ENCODE measurements at places on chromosomes 11 and 22.

- no peak for DNase-seq
Observed at GRCh38 chr11:99535406-99535805, 514.7 kb downstream of the CNTN5 start.

DNA sequence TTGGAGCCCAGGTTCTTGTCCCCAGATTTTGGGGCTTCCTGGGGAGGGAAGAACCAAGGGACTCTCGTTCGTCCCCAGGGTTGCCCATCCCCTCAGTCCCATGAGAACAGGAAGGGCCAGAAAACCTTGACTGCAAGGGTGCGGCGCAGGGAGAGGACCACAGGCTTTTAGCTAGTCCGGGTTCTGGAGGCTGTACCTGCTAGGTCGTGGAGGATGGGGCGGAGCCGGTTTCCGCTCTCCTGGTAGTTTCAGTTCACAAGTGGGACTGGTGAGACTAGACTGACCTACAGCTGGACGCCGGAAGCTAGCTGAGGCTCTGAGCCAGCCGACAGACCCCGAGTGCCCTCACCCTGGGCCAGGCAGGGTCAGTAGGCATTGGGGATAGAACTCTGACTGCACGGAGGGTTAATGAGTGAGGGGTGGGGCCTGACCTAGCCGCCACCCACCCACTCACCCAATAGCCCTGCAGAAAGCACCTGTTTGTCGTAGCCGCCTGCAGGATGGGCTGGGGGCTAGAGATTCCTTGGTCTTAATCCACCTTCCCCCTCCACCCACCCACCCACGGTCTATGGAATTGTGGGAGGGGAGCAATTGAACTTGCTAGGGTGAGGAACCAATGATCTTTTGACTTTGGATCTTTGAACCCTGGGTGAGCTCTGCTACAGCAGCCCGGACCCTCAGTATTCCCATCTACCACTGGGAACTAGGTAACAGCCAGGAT lies 1.5 kb downstream of the MAFF start:
- no peak for DNase-seq

GRCh38 chr11:17753641-17754040 lies 19.1 kb downstream of the KCNC1 start:
- no peak for DNase-seq

DNA sequence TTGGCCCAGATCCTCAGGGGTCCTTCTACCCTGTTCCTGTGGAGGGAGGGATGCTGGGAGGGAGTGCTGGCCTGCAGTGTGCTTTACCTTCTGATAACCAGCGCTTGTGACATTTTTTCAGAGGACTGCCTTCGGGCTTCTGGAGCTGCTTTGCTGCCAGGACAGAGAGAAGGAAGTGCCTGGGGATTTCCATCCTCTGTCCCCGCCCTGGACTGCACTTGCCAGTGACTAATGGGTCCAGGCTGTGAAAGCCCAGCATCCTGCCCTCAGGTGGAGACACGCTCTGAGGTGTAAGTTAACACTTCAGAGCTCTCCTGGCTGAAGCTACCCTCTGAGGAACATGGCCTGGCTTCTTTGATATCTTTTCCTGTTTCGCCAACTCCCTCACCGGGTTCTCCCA lies 158.7 kb upstream of the SYT13 start:
- DNase-seq: no peak

- DNase-seq: peak; percentile 71
Observed at GRCh38 chr11:47177229-47177845, 658 bp upstream of the ARFGAP2 start.

GRCh38 chr11:119320240-119320775 lies 3.4 kb upstream of the MCAM start:
- DNase-seq: no peak

DNA sequence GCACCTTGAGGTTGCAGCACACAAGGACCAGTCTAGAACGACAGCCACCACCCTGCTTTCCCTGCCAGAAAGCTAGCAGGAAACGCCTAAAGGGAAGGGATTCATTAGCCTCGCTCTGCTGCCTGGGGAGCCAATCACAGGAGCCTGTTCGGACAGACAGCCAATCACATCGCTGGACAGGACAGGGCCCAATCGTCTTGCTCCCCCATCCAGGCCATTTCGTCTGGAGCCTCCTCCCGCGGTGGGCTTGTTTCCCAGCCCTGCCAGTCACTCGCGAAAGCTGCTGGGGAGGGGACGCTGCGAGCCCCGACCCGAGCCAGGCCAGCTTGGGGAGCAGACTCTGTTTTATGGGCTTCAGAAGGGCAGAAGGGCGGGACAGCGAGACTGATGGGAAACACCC lies 79.8 kb upstream of the NCAM1 start:
- no peak for DNase-seq

DNA sequence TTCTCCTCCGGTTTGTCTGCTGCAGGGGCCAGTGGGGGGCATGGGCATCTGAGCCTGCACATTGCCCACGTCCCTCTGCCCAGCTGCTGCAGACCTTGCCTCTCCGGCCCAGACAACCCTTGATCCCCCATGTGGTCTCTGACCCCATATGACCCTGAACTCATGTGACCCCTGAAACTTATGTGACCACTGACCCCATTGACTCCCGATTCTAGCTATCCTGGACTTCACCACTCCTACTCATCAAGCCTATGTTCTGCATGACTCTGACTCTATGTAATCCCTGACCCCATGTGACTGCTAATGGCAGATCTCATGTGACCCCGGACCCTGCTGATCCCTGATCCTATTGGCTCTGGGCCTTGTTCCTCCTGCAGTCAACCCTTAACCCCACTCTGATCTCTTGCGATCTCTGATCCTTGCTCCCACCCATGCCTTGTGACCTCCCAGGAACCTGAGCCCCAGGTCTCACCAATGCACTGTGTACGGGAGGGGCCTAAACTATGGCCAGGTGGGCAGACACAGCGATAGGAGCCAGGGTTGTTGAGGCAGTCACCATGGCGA lies 5.7 kb downstream of the LTBP3 start:
- no peak for DNase-seq

DNA sequence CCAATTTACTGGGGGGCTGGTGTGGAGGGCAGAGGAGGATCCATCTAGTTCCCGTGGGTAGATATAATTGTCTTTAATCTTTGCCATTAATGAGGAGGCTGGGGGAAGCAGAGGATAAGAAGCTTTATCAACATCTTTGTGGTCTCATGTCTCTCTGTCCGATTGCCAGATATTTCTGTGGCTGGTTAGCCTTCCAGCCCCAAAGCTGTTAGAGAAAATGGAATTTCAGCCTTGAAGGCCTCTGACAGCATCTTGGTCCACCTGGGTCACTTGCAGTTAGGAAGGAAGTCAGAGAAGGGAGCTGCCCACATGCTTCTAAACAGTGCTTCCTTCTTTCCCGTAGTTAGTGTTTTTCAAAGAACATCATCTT lies 56.9 kb downstream of the ABTB2 start:
- DNase-seq: no peak

- DNase-seq: no peak
Observed at GRCh38 chr22:50621356-50621880, 6.5 kb downstream of the ARSA start.

DNA sequence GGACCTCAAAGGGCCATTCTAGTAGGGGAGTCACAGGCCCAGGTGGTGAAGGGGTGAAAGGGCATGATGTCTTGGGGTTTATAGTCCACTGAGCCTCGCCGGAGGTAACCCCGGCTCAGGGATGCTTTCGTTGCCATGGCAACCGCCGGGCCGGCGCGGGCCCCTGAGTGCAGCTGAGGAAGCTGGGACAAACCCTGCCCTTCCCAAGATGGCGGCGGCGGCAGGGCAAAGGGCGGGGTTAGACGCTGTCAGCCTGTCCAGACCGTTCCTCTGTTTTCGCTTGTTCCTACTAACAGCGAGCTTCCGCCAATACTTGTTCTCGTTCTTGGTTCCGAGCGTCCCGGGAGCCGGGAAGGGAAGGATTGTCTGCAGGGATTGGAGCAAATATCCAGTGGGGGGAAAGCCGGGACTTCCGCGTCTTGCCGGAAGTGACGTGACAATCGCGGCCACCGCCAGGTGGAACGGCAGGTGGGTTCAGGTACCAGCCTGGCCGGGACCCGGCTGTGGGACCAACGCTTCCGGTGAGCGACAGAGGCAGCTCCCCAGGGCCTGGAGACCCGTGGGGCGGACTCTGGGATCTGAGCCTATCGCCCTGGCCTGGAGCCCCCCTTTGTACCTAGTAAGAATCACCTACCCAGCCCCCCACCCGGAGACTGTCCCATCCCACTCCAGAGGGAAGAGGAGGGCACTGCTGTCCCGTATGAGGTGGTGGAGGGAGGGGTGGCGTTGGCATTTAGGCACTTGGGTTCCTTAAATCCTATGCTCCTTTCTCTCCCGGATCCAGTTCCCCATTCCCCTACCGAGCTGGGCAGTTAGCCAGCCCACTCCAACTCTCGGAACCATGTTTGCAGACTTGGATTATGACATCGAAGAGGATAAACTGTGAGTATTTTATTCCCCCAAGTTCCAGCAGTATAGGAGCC lies at the start of gene PICK1:
TSS of gene PICK1 (plus strand) at position 436 of the 923 bp plus-strand sequence. CDS start at position 842, 406 bp downstream.
- DNase-seq: peak; percentile 84

GRCh38 chr11:57303990-57304579 lies 20.7 kb downstream of the TNKS1BP1 start:
- DNase-seq: no peak

- no peak for DNase-seq
Observed at GRCh38 chr11:61795459-61795858, 2.7 kb downstream of the FEN1 start.

DNA sequence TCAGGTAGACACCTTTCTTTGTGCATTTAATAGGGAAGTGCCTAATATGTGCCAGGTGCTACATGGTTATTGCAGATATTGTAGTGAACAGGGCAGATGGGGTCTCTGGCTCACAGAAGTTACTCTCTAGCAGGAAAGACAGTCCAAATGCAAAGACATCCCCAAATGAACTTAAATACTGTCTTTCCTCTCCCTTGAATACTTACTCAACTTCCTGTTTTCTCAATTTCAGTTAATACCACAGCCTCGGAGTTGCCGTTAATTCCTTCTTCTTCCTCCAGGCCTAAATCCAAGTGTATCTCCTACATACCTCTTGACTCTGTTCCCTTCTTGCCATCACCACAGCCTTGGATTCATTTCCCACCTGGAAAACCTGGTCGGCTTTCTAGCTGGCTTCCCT lies 134.3 kb upstream of the SESN3 start:
- no peak for DNase-seq

- DNase-seq: no peak
Observed at GRCh38 chr11:125335106-125335505, 161.0 kb downstream of the FEZ1 start.

GRCh38 chr11:65847746-65848145 lies 10.2 kb downstream of the CFL1 start:
- DNase-seq: no peak

GRCh38 chr11:60528934-60529333 lies 13.7 kb downstream of the MS4A13 start:
- DNase-seq: no peak

DNA sequence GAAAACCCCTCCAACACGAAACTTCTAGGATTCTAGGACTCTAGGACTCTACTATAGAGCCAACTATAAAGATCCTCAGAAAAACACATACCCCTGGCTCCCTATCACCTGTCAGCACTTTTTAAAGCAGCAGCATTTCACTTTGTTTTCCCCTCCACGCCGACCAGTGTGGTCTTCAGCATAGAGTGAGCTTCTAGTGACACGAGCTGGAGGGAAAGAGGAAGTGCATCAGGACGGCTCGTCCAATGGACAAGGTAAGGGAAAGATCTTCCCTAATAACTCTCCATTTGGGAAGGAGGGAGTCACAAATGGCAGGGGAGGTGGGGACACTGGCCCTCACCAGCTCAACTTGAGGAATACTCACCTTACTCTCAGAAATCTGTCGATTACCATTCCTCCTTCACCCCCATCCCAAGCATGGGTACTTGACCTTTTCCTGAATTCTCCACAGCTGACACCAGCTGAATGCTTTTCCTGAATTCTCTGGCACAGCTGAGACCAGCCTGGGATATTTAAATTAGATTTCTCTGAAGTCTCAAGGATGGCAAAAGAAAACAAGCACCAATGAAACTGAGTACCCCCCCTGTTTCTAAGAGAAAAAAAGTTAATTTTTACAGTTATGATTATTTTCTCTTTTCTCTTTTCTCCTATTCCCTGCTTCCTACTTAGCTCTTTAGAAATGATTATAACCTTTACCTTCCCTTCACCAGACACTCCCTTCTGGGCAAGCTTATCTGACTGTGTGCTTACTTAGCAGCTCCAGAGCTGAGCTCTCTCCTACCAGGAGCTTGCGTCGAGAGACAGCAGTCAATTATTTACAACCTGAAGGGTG lies 33.3 kb upstream of the NNMT start:
- no peak for DNase-seq

DNA sequence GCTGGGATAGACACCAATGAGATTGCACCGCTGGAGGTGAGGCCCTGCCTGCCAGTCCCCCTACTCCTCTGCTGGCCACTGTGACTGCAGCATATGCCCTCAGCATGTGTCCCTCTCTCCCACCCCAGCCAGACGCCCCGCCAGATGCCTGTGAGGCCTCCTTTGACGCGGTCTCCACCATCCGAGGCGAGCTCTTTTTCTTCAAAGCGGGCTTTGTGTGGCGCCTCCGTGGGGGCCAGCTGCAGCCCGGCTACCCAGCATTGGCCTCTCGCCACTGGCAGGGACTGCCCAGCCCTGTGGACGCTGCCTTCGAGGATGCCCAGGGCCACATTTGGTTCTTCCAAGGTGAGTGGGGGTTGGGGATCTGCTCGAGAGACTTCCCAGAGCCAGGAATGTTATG lies 5.7 kb upstream of the SMARCB1 start:
- no peak for DNase-seq

- no peak for DNase-seq
Observed at GRCh38 chr11:107676336-107677057, 35.4 kb downstream of the SLN start.

GRCh38 chr11:2929531-2929949 lies 320 bp upstream of the PHLDA2 start:
- DNase-seq: no peak

DNA sequence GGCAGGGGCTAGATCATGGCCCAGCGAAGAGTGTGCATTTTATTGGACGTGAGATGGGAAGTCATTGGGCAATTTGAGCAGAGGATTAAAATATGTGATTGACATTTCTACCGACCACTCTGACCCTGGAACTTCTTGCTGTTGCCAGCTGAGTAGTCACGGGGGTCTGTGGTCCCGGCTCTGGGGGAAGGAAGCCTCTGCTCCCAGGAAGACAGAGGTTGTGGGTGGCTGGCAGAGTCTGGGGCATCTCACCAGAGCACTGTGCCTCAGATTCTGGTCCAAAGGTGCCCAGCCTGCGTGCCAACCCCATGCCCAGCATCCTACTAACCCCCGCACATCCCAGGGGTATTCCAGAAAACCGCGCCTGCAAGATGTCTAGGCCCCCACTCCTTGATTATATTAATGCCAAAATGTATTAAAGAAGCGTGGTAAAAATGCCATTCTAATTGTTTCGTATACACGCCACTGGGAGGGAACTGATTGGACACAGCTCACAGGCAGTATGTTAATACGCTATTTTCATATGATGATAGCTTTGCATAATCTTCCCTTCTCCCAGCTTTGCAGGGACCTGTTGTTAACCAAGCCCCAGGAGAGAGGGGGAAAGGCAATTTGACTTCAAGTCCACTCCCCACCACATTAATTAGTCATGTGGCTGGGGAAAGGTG lies 25.3 kb upstream of the LMO1 start:
- no peak for DNase-seq

All from GM19239 (cell line).